ENCODE measurements at places on chromosomes 3 and 15. TPM values are rescaled to one million over a fixed set of nuclear protein-coding genes. Genes with fewer than 3 reads are reported as not detected.

DNA sequence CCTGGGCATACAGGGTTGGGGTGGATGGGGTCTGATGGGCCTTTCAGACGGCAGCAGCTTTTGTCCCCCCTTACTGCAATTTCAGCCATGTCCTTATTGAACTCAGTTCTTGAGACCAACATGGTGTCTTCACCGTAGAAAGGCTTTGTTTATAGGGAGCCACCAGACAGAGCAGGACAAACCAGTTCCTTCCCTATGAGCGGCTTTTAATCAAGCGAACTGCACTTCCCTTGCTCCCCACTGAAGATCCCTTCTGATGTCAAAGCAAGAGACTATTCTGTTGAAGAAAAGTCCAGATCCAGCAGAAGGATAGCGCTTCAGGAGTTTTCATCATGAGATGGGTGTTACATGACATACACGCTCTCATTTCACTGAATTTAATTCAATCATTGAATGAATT lies 100.4 kb downstream of the CD47 start:
- no peak overlapping the region for H3K4me3 ChIP-seq
- H3K36me3 ChIP-seq = no peaks in the 10 kb centered on the region

GRCh38 chr15:31238906-31239305 lies 87.7 kb upstream of the KLF13 start:
- no peaks in the 10 kb centered on the region for H3K27me3 ChIP-seq
- DNase-seq = no peak
- no peaks in the 10 kb centered on the region for H3K36me3 ChIP-seq

DNA sequence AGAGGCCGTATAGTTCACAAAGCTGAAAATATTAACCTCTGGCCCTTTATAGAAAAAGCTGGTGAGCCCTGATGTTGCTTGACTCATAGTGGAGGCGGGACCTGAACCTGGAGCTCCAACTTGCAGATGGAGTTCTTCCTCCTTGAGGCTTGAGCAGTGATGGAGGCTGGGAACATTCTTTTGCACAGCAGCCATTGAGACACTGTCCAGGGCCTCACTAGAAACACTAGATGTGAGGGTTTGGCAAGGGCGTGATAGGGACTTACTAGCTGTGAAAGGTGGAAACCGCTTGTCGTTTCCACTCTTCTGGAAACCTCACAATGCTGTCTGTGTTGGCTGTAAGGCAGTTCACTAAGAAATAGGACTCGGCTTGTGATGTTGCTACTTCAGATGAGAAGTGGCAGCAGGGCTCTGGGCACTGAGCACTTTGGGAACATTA lies 12.5 kb downstream of the SMAD6 start:
- H3K36me3 ChIP-seq = no peaks in the 10 kb centered on the region
- no peak overlapping the region for H3K27ac ChIP-seq
- DNase-seq = no peak
- H3K4me3 ChIP-seq = no peak overlapping the region
- peaks cover 19% of the 10 kb centered on the region for H3K4me1 ChIP-seq

DNA sequence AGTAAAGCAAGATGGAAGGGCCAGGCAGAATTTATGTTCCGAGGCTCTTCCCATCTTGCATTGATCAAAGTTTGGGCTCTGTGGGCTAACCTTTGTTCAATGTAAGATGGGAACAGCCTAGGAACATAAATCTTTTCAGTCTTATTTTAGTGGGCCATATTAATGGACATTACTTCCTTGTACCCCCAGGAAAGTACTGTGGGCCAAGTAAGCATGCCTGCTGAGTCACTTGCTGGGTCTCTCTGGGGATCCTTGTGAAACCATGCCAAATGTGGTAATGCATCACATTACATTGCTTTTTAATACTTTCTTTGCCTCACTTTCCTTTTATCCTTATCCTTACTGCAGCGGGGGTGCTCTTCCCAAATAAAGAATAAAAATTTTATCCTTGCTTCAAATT lies 349.5 kb upstream of the POU1F1 start:
- no peak overlapping the region for H3K4me3 ChIP-seq
- H3K27ac ChIP-seq = no peak overlapping the region
- no peaks in the 10 kb centered on the region for H3K27me3 ChIP-seq
- no peaks in the 10 kb centered on the region for H3K4me1 ChIP-seq

DNA sequence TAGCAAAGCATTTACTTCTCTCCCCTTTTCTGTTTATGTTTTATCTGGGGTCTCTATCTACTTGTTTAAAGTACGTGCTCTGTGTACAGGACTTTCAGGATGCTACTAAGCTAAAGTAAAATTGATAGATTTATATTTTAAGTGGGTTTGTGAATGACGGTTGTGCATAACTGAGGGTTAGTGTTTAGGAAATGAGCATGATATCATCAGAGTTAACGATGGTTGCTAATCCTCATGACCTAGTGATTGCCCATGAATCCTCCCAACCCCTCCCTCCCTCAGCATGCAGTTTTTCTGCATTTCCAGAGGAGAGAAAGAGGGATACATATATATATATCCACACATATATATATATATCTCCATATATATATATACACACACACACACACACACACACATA lies 957.2 kb downstream of the TUSC7 start:
- no peaks in the 10 kb centered on the region for H3K4me1 ChIP-seq
- no peak overlapping the region for H3K27ac ChIP-seq
- no peaks in the 10 kb centered on the region for H3K27me3 ChIP-seq
- H3K36me3 ChIP-seq = no peaks in the 10 kb centered on the region

- H3K4me3 ChIP-seq = no peak overlapping the region
- DNase-seq = peak; percentile 23
- no peaks in the 10 kb centered on the region for H3K4me1 ChIP-seq
- no peak overlapping the region for H3K27ac ChIP-seq
These were observed 62.8 kb downstream of the OTOL1 start for GRCh38 chr3:161559177-161559998.

Gene FOXB1
- total RNA-seq = not detected
